Activated T-cell treated with anti-CD3 and anti-CD28 coated beads for 4 hours (primary cell): ENCODE measurements at places on chromosomes 11 and 22.

DNA sequence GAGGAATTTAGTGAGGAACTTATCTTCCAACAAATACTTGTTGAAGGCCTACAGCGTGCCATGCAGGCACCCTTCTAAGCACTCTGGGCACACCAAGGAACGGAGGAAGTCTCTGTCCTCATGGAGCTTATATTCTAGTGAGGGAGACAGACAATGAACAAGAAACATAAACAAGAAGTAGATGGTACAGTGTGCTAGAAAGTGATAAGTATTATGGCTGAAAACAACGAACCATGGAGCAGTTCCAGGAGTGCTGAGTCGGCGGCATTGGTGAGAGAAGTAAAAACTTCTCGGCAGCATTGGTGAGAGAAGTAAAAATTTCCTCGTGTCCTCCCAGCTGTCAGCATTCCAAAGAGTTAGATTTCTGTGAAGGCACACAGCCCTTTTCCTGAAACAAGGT is 53.2 kb downstream of the FAM76B start:
- DNase-seq, result no peak

DNA sequence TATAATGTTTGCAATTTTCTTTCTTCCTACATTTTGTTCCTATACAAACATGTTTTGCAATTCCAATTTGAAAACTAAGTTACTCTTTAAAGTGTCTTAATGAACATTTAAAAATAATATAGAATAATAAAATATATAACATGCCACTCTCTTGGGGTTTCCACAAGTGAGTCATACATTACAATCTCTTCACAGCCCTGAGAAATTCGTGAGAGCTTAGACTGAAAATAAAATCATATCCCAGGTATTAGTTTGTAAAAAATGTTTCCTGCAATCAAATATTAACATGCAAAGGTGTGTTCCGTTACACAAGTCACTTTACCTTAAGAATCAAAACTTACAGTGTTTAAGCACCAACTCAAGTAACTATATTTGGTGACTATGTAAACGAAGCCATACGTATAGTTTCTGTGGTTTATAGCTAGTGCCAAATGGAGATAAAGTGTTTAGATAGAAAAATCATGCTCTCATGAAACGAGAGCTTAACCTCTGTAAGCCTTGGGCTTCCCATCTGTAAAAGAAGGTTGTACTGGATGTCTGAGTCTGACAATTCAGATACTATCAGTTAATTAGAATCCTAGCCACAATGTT is 253.6 kb upstream of the ANO3 start:
- no peak for DNase-seq

GRCh38 chr11:19403196-19403895 is 162.6 kb upstream of the E2F8 start:
- no peak for DNase-seq

- no peak for DNase-seq
These were observed 11.0 kb upstream of the MICALL1 start for GRCh38 chr22:37894939-37895670.

DNA sequence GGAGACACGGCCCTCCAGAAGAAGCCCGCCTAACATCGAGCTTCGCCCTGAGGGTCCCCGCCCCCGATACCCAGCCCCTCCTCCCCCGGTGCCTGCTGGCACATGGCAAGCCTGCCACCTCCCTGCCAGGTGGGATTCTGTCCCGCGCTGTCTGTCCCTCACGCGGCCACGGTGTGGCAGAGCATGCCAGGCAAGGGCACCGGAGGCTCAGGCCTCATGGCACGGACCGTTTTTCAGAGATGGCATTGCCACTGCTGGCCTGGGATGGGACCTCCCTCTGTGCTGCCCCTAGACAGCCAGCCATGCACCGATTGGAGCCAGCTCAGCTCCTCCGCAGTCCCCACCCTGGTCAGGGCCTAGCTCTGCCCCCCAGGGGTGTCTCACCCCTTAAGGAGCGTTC is 19.4 kb downstream of the MRPL23 start:
- no peak for DNase-seq

DNA sequence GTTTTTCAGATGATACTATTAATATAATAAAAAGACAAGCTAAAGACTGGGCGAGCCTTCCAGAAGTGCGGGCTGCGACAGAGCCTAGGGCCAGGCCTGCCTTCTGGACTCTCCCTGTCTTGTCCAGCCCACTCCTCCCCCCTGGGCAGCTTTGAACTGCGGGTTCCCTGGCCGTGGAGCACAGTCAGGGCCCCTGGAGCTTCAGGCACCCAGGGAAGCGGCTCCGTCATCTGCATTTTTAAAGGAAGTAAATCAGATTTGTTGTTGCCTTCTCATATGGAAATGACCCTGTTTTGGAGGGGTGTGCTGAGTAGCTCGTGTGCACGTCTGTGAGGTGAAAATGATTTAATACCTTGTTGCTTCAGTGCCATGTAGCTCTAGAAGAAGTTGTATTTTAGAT is 265.3 kb downstream of the TBC1D22A start:
- no peak for DNase-seq

DNA sequence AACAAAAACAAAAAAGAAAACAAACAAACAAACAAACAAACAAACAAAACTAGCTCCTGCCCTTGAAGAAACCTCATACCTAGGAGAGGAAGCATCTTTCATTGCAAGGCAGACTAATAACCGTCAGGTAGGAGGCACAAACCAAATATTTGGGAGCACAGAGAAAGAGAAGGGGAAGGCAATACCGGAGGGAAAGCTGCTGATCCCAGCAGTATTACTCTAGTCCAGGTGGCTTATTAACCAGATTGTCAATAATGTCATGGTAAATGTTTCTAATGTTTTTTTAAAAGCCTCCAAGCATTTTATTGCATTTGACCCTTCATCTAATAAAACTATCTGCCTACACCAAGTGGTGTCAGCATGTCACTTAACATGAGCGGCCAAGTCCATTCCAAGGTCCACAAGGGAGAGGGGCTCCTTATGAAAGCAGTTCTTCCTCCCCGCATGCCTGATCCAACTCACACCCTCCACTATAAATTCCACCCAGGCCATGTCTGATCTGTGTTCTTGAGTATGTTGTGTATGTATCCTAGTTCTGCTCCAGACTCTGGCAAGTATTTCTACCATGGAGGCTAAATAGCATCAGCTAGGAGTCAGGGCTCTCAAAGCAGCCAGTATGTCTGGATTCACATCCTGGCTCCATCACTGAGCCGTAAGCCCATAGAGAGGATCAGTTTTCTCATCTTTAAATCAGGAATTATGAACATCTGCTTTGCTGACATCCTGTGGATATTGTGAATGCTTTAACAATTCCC is 208.1 kb upstream of the TENM4 start:
- no peak for DNase-seq

- DNase-seq, result no peak
These were observed 262.4 kb upstream of the PLET1 start for GRCh38 chr11:112523031-112523430.

DNA sequence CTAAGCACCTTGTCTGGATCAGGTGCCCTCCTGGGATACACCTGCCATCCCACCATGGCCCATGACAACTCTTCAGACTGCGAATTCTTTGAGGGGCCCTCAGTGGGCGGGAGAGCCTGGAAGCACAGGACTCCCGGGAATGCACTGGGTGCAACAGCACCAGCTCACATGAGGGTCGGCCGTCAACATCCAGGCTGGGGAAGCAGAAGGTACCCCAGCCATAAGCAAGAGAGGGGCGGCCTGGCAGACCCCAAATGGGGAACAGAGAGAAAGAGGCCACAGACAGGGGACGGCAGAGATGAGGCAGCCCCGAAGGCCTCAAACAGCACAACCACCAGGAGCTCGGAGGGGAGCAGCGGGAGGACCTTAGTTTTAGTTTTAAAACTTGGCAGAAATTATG is 94.4 kb downstream of the PHF21B start:
- no peak for DNase-seq

GRCh38 chr11:102382384-102382783 is 35.4 kb downstream of the BIRC2 start:
- DNase-seq, result no peak

DNA sequence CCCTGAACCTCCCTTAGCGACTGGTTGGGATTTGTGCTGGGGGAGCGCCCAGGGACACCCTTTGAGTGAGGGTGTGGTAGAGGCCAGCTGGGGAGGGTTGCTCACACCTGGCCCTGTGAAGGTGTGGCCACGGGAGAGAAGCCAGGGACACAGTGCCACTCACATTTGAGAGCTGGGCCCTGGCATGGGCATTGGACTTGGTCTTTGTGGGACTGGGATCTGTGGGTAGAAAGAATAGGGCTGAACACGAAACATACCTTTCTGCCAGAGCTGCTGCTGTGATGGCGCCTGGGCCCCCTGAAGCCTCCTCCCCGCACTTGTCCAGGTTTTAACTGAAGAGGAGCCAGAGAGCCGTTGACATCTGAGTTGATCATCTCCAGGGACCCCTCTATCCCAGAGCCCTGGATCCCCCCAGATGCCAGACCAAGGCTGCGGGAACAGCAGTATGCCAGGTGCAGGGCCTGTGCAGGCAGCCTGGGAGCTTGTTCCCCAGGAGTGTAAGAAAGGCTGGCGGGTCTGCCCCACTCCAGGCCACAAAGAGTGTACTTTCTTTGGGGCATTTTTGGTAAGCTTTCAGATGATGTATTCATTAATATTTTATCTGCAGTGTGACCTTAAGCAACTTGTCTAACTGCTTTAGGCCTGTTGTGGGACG is 284.1 kb downstream of the TBC1D22A start:
- DNase-seq, result no peak

GRCh38 chr11:128790196-128790595 is 76.9 kb downstream of the KCNJ1 start:
- DNase-seq, result no peak

DNA sequence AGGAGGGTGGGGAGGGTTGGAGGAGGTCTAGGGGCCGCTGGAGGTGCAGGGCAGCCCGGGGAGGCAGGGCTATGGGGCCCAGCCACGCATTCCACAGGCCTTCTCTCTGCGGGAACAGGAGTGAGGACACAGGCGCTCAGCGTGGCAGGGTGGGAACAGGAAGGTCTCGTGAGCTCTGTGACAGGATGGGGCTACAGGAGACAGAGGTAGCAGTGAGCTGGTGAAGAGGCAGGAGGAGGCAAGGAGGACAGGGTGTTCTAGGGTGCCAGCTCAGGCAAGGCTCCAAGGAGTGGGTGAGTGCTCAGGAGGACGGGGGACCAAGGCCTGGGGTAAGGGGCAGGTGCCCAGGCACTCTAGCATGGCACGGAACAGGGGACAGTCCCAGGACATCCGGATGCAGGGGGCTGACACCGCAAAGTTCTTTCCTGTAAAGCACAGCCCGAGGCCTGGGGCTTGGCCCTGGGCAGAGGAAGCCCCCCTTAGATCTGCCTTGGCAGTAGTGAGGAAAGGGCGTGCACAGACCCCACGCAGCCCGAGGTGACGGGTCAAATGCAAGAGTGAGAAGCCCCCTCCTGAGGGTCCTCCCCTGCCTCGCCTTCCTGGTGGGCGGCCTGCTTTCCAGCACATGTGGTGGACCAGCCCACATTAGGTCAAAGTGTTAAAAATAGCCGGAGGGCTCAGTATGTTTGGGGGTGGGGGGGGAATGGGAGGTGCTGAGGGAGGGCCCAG is 4.7 kb upstream of the NEAT1 start:
- DNase-seq, result no peak

- no peak for DNase-seq
These were observed 403.9 kb upstream of the FAT3 start for GRCh38 chr11:91820709-91821108.

GRCh38 chr22:44338906-44339305 is 26.2 kb upstream of the SHISAL1 start:
- DNase-seq, result no peak

- no peak for DNase-seq
These were observed 152.4 kb downstream of the FCHSD2 start for GRCh38 chr11:72989727-72990126.
